Activated T-cell treated with anti-CD3 and anti-CD28 coated beads, Interleukin-2, amount 50 U/mL, for 4 hours (primary cell): ENCODE measurements at places on chromosomes 3 and 15. TPM values are rescaled to one million over a fixed set of nuclear protein-coding genes. Genes with fewer than 3 reads are reported as not detected.

- DNase-seq = no peak
Measured at GRCh38 chr15:66747886-66748707, 46.1 kb downstream of the SMAD6 start.

The AP3B2 gene
- total RNA-seq = 0.46 TPM

The PLA2G4D gene
- total RNA-seq = not detected

GRCh38 chr15:57797110-57797509 is 90.6 kb downstream of the POLR2M start:
- no peak for DNase-seq

DNA sequence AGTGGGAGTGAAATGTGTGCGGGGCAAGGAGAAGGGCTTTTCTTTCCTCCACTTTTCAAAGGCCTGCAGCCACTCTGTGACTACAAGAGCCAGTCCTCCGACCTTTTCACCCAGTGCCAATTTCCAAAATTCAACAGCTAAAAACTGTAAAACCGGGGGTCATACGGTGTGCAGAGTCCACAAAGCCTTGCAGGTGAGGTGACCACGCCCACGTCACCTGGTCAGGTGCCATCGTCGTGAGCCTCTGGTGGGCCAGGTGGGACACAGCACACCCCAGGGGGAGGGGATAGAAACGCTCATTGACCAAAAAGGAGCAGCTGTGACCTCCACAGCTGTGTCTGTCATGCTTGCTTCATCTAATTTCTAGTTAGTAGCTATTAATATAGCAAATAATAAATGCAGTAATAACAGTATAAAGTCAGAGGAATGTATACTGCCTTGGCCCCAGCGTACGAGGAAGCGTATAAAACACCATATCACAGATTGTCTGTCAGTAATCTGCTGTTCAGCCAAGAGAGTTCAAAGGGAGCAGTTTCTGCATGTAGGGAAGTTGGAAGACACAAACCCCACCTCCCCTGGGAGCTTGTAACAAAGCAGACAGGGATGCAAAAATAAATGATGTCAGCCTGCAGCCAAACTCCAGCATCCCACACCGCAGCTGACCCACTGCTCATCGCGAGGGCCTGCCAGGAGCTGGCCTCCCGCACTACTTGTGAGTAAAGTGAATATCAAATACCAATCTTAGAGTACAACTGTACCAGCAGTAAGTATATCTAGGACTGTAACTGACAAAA is 86.7 kb downstream of the VGLL4 start:
- DNase-seq = no peak

DNA sequence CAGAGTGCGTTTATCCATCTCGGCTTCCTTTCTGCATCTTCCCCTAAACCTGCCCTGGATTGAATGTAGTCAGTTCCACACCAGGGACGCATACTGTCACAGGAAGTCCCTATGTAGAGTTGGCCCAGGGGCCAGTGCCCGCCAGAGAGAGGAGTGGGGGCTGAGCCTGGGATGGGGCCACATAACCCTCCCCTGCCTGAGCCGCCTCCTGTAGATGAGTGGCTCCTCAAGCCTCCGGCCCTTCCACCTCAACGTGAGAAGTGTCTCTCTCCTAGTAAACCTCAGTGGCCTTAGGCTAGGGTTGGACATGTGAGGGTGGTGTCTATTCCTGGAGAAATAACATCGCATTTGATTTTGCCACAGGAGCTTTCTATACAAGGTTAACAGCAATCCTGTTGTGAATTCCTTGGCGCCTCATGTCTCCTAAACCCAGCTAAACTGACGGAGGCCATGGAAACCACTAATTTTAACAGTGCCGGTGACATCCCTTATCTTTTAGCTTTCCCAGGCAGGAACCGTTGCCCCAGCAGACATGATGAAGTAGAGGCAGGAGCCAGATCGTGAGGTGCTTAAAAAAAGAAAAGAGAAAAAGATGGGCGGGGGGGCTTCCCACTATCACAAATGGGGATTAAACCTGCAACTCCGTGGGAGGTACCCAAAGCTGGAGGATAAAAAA is 171.1 kb downstream of the CHDH start:
- DNase-seq = no peak

- no peak for DNase-seq
Measured at GRCh38 chr15:76208786-76209424, 102.4 kb downstream of the ETFA start.

- DNase-seq = no peak
Measured at GRCh38 chr3:143301031-143301901, 181.7 kb downstream of the CHST2 start.

DNA sequence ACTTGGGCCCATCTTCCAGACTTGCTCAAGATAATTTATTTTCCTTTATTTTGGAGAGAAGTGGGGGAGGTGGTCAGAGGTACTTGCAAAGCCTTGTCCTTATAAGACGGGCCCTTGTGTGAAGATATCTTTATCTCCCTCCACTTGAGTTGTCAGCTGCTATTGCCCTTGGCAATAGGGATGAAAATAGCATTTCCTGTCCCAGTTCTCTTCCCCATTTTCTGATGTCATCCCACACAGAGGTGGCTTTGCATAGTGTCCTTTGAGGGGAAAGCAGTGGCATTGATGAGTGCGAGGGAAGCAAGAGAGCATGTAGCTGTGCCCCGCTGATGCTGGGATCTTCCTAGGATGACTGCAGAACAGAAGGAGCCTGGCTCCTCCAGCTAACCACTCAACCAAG is 41.9 kb upstream of the TUBGCP5 start:
- no peak for DNase-seq

The PLA1A gene
- total RNA-seq = not detected
